ENCODE measurements at places on chromosomes 13 and 19.

DNA sequence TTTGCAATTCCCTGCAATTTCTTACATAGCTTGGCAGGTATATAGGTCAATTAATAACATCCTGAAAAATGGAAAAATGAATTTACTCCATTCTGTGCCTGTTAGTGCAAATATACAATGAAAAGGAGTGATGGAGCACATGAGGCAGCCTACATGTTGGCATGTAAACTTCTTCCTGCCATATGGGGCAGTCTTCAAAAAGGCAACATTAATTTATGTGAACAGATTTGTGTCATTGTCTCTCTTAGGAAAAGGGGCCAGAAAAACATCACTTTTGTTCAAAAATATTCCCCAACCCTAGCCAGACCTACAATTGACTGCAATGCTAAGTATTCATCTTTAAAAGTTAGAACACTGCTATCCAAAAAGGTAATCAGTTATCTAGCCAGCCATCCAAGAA is 332.2 kb downstream of the TBC1D4 start:
- DNase-seq = no peak

GRCh38 chr13:102657630-102658029 is 37.2 kb downstream of the METTL21C start:
- no peak for DNase-seq

DNA sequence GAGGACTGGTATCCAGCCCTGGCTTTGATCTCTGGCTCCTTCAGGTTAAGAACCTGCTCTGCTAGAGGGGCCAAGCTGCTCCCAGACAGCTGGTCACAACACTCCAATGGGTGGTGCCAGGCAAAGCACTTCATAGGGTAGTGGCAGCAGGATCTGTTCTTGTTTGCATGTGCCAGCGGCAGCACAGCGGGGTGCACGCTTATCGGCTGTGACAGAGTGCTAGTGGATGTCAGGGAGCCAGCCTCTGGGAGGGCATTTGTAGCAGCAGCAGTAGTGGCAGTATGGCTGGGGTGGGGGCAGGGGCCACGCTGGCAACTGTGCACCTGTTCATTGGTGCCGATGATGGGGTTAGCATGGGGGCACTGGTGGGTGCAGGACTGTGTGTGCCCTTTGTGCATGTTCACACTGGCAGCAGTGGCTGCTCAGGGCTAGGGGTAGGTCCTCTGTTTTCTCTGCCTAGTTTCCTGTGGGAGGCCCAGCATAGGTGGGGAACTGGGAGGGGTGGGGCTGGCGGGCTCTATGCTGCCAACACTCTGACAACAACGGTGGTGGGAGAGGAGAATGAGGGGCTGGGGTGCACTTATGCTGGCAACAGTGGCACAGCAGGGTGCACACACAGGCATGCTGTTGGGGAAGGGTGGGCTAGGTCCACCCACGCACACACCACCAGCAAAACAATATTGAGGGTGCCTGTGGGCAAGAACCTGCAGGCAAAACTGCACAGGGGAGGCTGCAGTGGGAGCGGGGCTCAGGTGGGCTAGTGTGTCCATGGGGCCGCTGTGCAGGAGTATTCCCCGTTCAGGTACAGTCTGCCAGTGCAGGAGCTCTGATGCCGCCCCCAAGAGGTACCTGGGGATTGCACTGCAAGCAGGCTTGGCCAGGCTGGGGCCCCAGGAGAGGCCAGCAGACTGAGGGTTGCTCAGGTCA is 19.3 kb downstream of the AP1M1 start:
- no peak for DNase-seq

- no peak for DNase-seq
These were observed 573.1 kb upstream of the KLF12 start for GRCh38 chr13:74707291-74707690.

- no peak for DNase-seq
These were observed 144.5 kb upstream of the FNDC3A start for GRCh38 chr13:48831248-48831647.

DNA sequence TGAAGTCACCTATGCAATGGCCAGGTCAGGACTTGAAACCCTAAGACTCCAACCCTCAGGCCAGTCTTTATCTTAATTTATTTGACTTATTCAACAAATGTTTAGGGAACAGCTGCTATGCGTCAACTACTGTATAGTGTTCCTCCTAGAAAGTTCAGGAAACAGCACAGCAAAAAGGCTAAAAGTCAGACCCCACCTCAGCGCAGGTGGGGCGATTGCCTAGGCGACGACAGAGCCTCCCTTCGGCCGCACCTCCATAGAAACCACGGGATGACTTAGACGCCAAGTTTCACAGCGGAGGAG is 502 bp downstream of the VRK3 start:
- no peak for DNase-seq

DNA sequence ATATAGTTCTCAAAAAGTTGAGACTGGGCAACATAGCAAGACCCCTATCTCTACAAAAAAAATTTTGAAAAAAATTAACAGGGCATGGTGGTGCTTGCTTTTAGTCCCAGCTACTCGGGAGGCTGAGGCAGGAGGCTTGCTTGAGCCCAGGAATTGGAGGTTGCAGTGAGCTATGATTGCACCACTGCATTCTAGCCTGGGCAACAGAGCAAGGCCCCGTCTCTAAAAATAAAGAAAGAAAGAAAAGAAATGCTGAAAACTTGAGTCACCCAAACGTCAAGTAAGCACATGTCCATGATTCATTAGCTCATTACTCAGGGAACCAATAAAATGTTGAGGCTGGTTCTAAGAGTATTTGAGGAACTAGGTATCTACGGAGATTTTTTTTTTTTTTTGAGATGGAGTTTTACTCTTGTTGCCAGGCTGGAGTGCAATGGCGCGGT is 33.9 kb upstream of the SEMA6B start:
- DNase-seq = no peak

DNA sequence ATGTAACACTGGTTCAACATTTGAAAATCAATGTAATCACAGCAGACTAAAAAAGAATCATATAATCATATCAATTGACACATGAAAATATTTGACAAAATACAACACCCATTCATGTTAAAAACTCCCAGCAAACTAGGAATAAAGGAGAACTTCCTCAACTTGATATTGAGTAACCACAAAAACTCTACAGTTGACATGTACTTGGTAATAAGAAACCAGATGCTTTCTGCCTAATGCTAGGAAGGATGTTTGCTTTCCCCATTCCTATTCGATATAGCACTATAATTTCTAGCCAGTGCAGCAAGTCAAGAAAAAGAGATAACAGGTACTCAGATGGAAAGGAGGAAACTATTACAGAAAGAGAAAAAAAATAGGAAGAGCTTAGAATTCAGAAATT is 26.9 kb downstream of the UFM1 start:
- DNase-seq = no peak

DNA sequence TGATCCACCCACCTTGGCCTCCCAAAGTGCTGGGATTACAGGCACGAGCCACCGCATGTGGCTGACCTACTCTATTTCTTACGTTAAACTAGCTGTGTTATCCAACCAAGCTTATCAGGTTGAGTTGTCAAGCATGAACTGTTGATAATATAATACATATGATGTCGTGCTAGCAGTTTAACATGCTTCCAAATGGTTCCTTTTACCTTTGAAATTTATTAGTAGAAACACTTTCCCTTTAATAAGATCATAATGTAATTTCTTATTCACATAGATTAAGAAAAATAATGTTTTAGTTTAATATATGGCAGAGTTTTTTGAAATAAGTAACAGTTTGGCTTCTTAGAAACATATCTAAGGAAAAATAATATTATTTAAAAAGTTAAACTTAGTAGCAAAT is 34.4 kb upstream of the VWA8 start:
- DNase-seq = no peak

DNA sequence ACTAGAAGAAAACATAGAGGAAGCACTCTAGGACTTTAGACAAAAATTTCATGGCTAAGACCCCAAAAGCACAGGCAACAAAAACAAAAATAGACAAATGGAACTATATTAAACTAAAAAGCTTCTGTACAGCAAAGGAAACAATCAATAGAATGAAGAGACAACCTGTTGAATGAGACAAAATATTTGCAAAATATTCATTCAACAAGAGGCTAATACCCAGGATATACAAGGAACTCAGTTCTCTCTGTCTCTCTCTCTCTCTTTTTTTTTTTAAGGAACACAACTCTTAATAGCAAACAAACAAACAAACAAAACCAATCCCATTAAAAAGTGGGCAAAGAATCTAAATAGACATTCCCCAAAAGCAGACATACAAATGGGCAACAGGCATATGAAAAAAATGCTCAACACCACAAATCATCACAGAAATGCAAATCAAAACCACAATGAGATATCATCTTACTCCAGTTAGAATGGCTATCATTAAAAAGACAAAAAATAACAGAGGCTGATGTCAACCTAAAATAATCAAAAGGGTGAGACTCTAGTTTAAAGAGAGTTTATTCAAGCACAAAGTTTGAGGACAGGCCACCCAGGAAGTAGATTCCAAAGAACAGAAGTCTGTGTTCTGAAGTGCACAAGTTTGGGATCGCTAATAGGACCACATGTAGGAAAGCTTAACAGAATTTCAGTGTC is 27.1 kb upstream of the SLC7A9 start:
- DNase-seq = peak; percentile 32

GRCh38 chr13:30129411-30129810 is 177.9 kb downstream of the KATNAL1 start:
- DNase-seq = no peak
